ENCODE measurements at places on chromosomes 4 and X. TPM values are rescaled to one million over a fixed set of nuclear protein-coding genes. Genes with fewer than 3 reads are reported as not detected.
A peak's percentile ranks its signal among the peaks of the same experiment; 100 is the strongest.

DNA sequence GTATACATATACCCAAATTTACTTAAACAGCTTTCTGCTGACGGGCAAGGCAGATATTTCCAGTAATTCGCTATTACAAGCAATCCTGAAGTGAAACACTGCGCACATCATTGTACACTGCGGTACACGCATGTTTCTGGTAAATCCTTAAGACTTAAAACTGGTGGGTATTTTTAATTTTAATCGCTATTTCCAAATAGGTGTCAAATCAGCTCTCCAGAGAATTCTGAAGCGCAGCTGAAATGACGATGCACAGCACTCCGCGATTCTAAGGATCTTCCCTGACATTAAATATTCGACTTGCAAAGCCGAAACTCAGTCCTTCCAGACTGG, 361 bp downstream of the TMEM128 start:
- DNase-seq: no peak
- peak overlapping the region; percentile 83 for H3K27ac ChIP-seq
- no peaks in the 10 kb centered on the region for H3K27me3 ChIP-seq
- peak overlapping the region; percentile 88 for H3K4me3 ChIP-seq

GRCh38 chr4:171809854-171810253, 3.4 kb upstream of the GALNTL6 start:
- H3K27ac ChIP-seq: no peak overlapping the region
- H3K4me3 ChIP-seq: no peak overlapping the region
- H3K4me1 ChIP-seq: no peaks in the 10 kb centered on the region
- peaks cover 22% of the 10 kb centered on the region for H3K27me3 ChIP-seq
- DNase-seq: no peak

GRCh38 chr4:179110816-179111215, 1668.6 kb upstream of the AGA start:
- DNase-seq: no peak
- no peak overlapping the region for H3K4me3 ChIP-seq
- H3K27ac ChIP-seq: no peak overlapping the region
- H3K36me3 ChIP-seq: no peaks in the 10 kb centered on the region

DNA sequence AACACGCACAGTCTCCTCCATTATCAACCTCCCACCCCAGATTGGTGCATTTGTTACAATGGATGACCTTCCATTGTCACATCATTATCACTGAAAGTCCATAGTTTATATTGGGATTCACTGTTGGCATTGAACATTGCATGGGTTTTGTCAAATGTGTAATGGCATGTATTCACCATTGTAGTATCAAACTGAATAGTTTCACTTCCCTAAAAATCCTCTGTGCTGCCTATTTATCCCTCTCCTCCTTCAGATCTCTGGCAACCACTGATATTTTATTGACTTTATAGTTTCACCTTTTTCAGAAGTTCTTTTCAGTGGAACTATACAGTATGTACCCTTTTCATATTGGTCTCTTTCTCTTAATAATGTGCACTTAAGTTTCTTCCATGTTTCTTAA, 1565.4 kb downstream of the PCDH18 start:
- H3K36me3 ChIP-seq: no peaks in the 10 kb centered on the region
- no peaks in the 10 kb centered on the region for H3K27me3 ChIP-seq
- no peak overlapping the region for H3K27ac ChIP-seq
- no peak overlapping the region for H3K4me3 ChIP-seq

DNA sequence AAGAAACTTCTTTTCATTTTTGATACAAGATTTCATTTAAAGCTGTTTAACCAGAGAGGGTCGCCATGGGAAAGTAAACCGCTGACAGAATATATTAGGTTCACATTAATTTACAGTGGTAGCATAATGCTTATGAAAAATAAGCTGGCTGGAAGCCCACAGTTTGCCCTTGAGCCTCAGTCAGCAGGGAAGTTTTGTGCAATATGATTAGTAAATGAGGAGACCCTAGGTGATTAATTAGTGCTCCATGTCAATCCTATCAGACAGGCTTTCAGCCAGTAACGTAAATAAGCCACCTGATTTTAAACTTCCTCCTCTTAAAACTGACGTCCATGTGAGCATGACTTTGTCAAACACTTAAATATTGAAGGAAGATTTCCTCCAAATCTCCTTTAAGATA, 134.2 kb downstream of the TSPAN5 start:
- H3K4me1 ChIP-seq: peaks cover 1% of the 10 kb centered on the region
- no peaks in the 10 kb centered on the region for H3K36me3 ChIP-seq
- H3K27ac ChIP-seq: no peak overlapping the region
- no peak for DNase-seq
- H3K27me3 ChIP-seq: no peaks in the 10 kb centered on the region

GRCh38 chr4:94678896-94679295, 78.9 kb upstream of the BMPR1B start:
- H3K4me3 ChIP-seq: no peak overlapping the region
- H3K27ac ChIP-seq: no peak overlapping the region
- H3K4me1 ChIP-seq: no peaks in the 10 kb centered on the region
- H3K27me3 ChIP-seq: no peaks in the 10 kb centered on the region
- H3K36me3 ChIP-seq: no peaks in the 10 kb centered on the region

GRCh38 chrX:12423346-12423745, 285.1 kb downstream of the FRMPD4 start:
- DNase-seq: no peak

DNA sequence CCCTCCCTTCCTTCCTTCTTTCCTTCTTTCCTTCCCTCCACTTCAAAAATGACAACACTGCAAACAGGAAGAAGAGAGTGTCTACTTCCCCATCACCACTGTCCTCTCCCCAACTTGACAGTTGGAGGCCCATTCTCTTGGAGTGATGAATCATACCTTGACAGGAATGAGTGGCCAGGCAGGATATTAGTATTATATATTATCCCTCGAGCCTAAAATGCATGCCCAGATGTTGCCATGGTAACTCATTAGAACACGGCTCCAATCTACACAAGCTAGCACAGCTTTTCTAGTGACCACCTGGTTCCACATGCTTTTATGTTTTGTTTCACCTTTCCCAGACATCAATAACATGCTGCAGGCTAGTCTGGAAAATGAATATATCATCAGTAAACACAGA, 71.3 kb upstream of the LHFPL1 start:
- no peaks in the 10 kb centered on the region for H3K36me3 ChIP-seq
- H3K27me3 ChIP-seq: no peaks in the 10 kb centered on the region
- no peak overlapping the region for H3K27ac ChIP-seq
- H3K4me1 ChIP-seq: no peaks in the 10 kb centered on the region

DNA sequence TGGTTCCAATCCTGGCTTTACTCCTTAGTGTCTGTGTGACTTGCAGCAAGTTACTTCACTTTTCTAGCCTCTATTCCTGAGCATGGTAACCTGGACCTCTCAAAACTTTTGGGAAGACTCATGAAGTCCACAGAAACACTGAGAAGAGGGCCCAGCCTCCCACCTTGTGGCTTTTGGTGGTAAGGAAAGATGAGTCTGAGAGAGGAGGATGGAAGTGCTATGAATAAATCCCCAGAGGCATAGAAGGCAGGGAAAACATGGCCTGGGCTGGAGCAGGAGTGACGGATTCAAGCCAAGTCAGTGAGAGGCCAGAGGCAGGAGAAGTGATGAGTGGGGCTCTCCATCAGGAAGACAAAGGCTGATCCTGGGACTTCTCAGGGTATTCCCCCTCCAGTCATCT, 10.9 kb upstream of the MAGEA4 start:
- no peaks in the 10 kb centered on the region for H3K36me3 ChIP-seq
- H3K4me3 ChIP-seq: no peak overlapping the region
- no peaks in the 10 kb centered on the region for H3K4me1 ChIP-seq
- no peaks in the 10 kb centered on the region for H3K27me3 ChIP-seq
- no peak overlapping the region for H3K27ac ChIP-seq
- DNase-seq: no peak

DNA sequence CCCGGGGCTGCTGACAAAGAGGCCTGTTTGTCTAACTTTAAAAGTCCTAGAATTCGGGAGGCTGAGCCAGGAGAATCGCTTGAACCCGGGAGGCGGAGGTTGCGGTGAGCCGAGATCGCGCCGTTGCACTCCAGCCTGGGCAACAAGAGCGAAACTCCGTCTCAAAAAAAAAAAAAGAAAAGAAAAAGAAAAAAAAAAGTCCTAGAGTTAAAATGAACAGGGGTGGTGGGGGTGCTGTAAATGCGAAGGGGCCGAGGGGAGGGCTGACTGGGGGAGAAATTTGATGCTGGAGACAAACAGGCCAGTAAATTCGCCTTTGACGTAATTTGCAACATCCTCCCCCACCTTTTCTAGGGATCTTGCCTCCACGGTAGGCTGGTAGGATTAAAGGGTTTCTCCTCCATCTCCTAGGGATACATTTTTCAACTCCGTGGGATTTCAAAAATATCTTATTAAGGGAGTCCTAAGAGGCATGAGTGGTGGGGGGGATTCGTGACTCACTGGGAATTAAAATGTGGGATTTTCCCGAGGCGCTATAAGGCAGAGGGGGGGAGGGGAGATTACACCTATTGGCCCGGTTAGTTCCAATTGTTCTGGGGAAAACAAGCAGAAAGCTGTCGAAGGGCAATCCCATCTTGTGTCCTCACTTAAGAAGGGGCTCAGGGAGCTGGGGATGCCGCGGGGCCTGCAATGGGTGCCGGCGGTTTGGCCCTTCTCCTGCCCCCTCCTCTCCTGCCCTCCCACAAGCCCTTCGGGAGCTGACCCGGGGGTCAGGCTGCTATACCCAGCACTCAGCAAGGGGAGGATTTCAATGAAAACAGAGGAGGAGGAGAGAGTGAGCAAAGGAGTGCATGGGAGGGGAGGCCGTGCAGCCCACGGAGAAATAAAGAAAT, 3.0 kb upstream of the BCOR start:
- H3K36me3 ChIP-seq: no peaks in the 10 kb centered on the region
- H3K27ac ChIP-seq: no peak overlapping the region
- DNase-seq: no peak
- no peak overlapping the region for H3K4me3 ChIP-seq

Gene ZRSR2
- total RNA-seq: 21.1 TPM

- H3K36me3 ChIP-seq: no peaks in the 10 kb centered on the region
- no peak overlapping the region for H3K4me3 ChIP-seq
- no peaks in the 10 kb centered on the region for H3K4me1 ChIP-seq
- no peak overlapping the region for H3K27ac ChIP-seq
- no peaks in the 10 kb centered on the region for H3K27me3 ChIP-seq
These were observed 62.7 kb upstream of the ARHGAP36 start for GRCh38 chrX:130995439-130995838.

- no peaks in the 10 kb centered on the region for H3K36me3 ChIP-seq
- no peak overlapping the region for H3K27ac ChIP-seq
- DNase-seq: no peak
- no peak overlapping the region for H3K4me3 ChIP-seq
These were observed 13.3 kb downstream of the ATOH1 start for GRCh38 chr4:93841803-93842345.

GRCh38 chr4:4775493-4776004, 83.9 kb upstream of the MSX1 start:
- H3K36me3 ChIP-seq: no peaks in the 10 kb centered on the region
- H3K4me3 ChIP-seq: no peak overlapping the region
- H3K27me3 ChIP-seq: no peaks in the 10 kb centered on the region
- no peaks in the 10 kb centered on the region for H3K4me1 ChIP-seq

GRCh38 chr4:53693909-53694308, 102.6 kb upstream of the LNX1 start:
- no peaks in the 10 kb centered on the region for H3K27me3 ChIP-seq
- H3K4me1 ChIP-seq: no peaks in the 10 kb centered on the region
- no peaks in the 10 kb centered on the region for H3K36me3 ChIP-seq
- DNase-seq: no peak

DNA sequence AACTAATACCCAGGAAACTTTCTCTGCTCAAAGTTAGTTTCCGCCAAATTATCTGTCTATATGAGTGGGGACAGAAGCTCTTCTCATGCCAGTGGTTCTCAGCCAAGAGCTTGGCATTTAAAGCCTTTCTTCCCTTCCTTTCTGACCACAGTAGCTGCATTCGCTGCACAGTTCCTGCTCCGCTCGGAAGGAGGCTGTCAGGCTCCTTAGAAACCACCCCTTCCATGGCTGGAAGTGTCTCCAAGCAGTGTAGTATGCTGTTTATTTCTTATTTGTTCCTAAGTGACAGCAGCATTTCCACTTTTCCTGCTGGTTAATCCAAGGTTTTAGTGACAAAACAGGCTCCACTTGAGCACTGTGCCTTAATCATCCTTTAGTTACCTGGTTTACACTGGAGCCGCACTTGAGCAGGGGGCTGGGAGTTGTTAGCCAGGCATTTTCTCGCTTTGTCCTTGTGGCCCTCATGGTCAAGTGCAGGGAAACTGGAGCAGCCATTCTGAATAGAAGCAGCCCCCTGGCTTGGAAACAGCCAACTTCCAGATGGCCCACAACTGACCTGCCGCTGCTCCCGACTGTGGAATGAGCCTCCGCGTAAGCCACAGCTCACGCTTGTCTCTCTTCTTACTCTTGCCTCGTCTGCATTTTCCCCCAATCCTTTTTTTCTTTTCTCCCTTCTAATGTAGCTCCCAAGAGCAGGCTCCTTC, 739.4 kb upstream of the TENM3 start:
- DNase-seq: no peak
- no peaks in the 10 kb centered on the region for H3K36me3 ChIP-seq
- no peak overlapping the region for H3K27ac ChIP-seq
- H3K4me3 ChIP-seq: no peak overlapping the region
- H3K4me1 ChIP-seq: no peaks in the 10 kb centered on the region
- H3K27me3 ChIP-seq: no peaks in the 10 kb centered on the region

Gene NDNF
- 0.25 TPM for total RNA-seq

DNA sequence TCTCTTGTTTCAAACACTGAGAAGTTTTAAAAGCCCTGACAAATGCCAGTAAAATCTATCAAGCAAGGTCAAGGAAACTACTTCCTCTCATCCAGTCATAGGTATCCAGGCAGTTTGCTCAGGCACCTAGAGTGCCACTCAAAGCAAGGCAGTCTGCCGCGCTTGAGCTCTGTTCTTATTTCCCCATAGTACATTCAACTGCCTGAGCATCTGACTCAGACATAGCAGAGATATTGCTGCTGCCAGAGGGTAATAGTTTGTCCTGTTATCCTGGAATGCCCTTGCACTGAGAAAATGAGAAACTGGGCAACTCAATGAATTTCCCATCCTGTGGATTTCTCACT, 16.1 kb upstream of the ATP8A1 start:
- peaks cover 13% of the 10 kb centered on the region for H3K4me1 ChIP-seq
- DNase-seq: peak; percentile 18
- peak overlapping the region; percentile 75 for H3K27ac ChIP-seq
- no peak overlapping the region for H3K4me3 ChIP-seq
- no peaks in the 10 kb centered on the region for H3K27me3 ChIP-seq
- no peaks in the 10 kb centered on the region for H3K36me3 ChIP-seq

- H3K4me3 ChIP-seq: no peak overlapping the region
- DNase-seq: no peak
- no peaks in the 10 kb centered on the region for H3K27me3 ChIP-seq
- no peak overlapping the region for H3K27ac ChIP-seq
- no peaks in the 10 kb centered on the region for H3K36me3 ChIP-seq
These were observed 1452.6 kb downstream of the PCDH7 start for GRCh38 chr4:32172761-32173160.

Gene FRYL
- total RNA-seq: 87.7 TPM

Gene ZNF518B
- 36.5 TPM for total RNA-seq

Gene MTTP
- not detected for total RNA-seq

Gene NALF2
- not detected for total RNA-seq

- peak; percentile 17 for DNase-seq
- H3K27ac ChIP-seq: no peak overlapping the region
- H3K36me3 ChIP-seq: no peaks in the 10 kb centered on the region
- peaks cover 15% of the 10 kb centered on the region for H3K27me3 ChIP-seq
- H3K4me1 ChIP-seq: peaks cover 5% of the 10 kb centered on the region
These were observed 12.4 kb downstream of the EPGN start for GRCh38 chr4:74320559-74321118.

- no peak overlapping the region for H3K4me3 ChIP-seq
- peaks cover 12% of the 10 kb centered on the region for H3K36me3 ChIP-seq
- H3K27me3 ChIP-seq: no peaks in the 10 kb centered on the region
- DNase-seq: no peak
- H3K4me1 ChIP-seq: peaks cover 25% of the 10 kb centered on the region
These were observed 15.7 kb downstream of the SH2D1A start for GRCh38 chrX:124362072-124362471.

Gene HSD17B13
- total RNA-seq: 0.17 TPM

GRCh38 chr4:36753048-36753447, 471.6 kb downstream of the DTHD1 start:
- no peak overlapping the region for H3K27ac ChIP-seq
- H3K36me3 ChIP-seq: no peaks in the 10 kb centered on the region
- DNase-seq: no peak

Data from CD4-positive, alpha-beta T cell (primary cell).